Umbilical cord (tissue), 2 donors: ENCODE measurements at places on chromosomes 4 and X. TPM values are rescaled to one million over a fixed set of nuclear protein-coding genes. Genes with fewer than 3 reads are reported as not detected.

APBB2 gene
- total RNA-seq = 60.2 TPM

ACE2 gene
- total RNA-seq = 0.24 TPM

UBE2D3 gene
- total RNA-seq = 295 TPM

SYTL5 gene
- 5.8 TPM for total RNA-seq

ETDA gene
- total RNA-seq = not detected

SH3BGRL gene
- total RNA-seq = 217 TPM

RASGEF1B gene
- total RNA-seq = 17.1 TPM

RXFP1 gene
- 9.6 TPM for total RNA-seq

AADAT gene
- total RNA-seq = 6.0 TPM

SSX4 gene
- total RNA-seq = not detected

SMIM43 gene
- 2.2 TPM for total RNA-seq

HSD17B13 gene
- 1.9 TPM for total RNA-seq

PPM1K gene
- 36.8 TPM for total RNA-seq

PCDH19 gene
- 1.2 TPM for total RNA-seq

CTAG1A gene
- total RNA-seq = not detected

CXXC4 gene
- total RNA-seq = 9.6 TPM

SMIM10L2A gene
- 6.5 TPM for total RNA-seq

ABCG2 gene
- 9.1 TPM for total RNA-seq

TCEAL7 gene
- 11.3 TPM for total RNA-seq

MAGEA6 gene
- not detected for total RNA-seq

GPAT3 gene
- total RNA-seq = 10.4 TPM

CD38 gene
- 9.6 TPM for total RNA-seq

USP26 gene
- 3.1 TPM for total RNA-seq

TDO2 gene
- 40.9 TPM for total RNA-seq

TMLHE gene
- total RNA-seq = 10.4 TPM

FAM47A gene
- total RNA-seq = not detected

ABCD1 gene
- 15.6 TPM for total RNA-seq

MAOA gene
- 12.5 TPM for total RNA-seq

SCD5 gene
- total RNA-seq = 27.2 TPM
